ENCODE measurements at places on chromosomes 4 and X.

GRCh38 chr4:73815145-73815544 lies 21.3 kb upstream of the CXCL6 start:
- no peak for DNase-seq

DNA sequence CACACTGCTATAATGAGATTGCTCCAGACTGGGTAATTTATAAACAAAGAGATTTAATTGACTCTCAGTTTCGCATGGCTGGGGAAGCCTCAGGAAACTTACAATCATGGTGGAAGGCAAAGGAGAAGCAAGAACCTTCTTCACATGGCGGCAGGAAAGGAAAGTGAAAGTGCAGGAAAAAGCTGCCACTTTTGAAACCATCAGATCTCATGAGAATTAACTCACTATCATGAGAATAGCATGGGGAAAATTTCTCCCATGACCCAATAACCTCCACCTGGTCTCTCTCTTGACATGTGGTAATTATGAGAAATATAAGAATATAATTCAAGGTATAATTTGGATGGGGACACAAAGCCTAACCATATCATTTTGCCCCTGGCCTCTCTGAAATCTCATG lies 884.2 kb downstream of the GLUD2 start:
- no peak for DNase-seq

- DNase-seq = no peak
These were observed 5.4 kb downstream of the ZCCHC18 start for GRCh38 chrX:104117759-104118158.

DNA sequence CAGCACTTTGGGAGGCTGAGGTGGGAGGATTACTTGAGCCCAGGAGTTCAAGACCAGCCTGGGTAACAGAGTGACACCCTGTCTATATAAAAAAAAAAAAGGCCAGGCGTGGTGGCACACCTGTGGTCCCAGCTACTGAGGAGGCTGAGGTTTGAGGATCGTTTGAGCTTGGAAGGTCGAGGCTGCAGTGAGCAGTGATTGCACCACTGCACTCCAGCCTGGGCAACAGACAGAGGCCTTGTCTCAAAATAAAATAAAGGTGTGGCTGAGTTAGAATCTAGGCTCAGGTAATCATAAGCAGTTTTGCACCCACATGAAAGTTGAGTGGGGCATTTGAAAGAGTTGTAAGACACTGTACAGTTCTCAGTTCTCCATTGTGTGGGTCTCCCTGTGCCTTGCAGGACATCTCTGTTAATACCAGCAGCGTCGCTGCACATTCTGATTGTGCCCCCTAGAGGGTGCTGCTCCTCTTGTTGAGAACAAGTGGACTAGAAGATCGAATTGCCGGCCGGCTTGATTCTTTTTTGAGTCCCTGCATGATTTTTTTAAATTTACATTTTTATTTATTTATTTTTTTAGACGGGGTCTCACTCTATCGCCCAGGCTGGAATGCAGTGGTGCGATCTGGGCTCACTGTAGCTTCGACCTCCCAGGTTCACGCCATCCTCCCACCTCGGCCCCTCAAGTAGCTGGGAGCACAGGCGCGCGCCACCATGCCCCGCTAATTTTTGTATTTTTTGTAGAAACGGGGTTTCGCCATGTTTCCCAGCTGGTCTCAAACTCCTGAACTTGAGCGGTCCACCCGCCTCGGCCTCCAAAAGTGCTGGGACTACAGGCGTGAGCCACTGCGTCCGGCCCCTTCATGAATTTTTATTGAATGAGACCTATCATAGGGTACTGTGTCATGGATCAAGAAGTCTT lies 73.6 kb upstream of the RBMX start:
- DNase-seq = peak; percentile 9

DNA sequence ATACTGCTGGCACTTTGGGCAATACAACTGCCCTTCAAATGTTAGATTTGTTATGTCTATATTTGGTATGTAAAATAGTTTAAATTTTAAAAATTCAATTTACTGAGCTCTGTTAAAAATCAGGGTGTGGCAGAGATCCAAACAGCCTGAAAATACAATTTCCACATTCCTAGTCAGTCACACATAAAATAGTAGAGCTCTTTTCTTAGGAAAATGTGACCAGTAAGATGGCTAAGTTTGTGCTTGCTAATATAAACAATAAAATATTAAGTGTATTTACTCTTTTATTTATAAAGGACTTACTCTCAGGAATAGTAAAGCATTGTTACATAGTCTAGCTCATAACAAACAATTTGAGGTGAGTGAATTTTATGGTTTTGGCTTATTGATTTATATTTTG lies 200.2 kb downstream of the DKK2 start:
- no peak for DNase-seq

DNA sequence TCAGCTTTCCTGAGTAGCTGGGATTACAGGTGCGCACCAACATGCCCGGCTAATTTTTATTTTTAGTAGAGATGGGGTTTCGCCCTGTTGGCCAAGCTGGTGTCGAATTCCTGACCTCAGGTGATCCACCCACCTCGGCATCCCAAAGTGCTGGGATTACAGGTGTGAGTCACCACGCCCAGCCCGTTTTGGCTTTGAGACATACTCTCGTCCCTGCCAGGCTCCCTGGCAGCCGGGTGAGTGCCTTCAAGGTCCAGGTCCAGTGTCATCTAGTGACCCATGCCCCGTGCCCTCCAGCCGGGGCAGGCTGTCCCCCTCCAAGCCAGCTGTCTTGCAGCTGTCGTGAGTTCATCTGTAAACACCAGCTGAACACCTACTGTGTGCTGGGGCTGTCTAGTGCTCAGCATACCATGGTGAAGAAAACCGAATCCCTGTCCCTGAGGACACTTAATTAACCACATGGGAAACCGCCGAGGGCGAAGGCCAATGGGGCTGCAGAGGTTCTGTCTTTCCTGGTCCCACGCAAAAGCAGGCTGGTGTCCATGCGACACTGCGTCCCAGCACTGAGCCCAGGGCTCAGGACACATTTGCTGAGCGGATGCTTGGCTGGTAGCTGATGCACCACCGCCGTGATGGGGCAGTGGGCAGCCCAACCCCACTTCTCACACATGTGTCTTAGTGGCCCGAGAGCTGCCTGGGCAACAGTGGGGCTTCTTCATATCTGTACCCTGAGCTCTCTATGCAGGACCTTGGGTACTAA lies 21.9 kb downstream of the NSG1 start:
- DNase-seq = no peak

- no peak for DNase-seq
These were observed 1.0 kb downstream of the SHISA3 start for GRCh38 chr4:42398171-42398870.

DNA sequence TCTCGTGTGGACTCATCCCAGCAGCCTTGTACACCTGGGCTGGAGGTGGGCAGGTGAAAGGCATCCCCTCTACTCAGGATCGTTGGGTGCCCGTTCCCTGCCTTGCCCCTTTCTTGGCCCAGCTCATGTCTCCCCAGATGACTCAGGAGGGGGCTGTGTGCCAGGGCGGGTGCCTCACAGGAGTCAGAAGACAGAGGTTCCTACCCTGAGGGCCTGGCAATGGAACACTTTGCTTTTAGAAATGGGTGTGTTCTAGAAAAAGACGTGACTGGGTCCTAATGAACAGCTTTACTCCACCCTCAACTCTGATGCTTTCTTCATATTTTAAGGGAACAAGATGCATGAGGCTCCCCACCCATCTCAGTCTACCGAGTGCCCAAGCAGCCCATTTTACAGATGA lies 22.5 kb upstream of the TRIM2 start:
- DNase-seq = no peak

DNA sequence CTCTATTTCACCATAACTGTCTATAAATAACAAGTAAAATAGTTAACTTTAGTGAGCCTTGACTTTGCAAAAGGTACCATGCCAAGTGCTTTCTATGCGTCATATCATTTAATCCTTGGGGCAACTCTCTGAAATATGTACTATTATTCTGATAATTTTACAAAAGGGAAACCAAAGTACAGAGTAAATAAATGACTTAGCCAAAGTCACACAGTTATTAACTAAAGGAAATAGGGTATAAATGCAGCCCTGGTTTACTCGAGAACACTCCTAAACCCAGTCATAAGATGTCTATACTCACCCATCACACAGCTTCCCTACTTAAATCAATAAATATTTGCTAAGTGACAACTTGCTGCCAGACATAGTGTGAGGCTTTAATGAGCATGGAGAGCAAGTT lies 14.4 kb downstream of the KCTD8 start:
- DNase-seq = no peak

DNA sequence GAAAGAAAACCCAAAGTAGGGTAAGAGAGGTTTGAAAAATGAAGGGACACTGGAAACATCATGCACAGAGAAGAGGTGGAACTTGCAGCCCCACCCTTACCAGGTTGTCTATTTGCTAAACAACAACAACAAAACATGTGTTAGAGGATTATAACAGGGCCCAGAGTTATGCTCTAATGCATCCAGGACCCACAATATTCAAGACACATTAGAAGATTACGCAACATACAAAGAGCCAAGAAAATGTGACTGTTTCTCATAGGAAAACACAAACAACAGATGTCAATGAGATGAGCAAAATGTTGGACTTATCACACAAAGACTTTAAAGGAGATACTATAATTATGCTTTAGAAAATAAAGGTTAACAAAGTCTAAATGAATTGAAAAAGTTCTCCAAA lies 128.5 kb downstream of the LRBA start:
- DNase-seq = no peak

- DNase-seq = no peak
These were observed 29.2 kb upstream of the COX18 start for GRCh38 chr4:73098713-73099112.

GRCh38 chr4:42671431-42672194 lies 14.7 kb upstream of the ATP8A1 start:
- DNase-seq = no peak

- no peak for DNase-seq
These were observed 37.5 kb downstream of the ANXA3 start for GRCh38 chr4:78588894-78589545.

DNA sequence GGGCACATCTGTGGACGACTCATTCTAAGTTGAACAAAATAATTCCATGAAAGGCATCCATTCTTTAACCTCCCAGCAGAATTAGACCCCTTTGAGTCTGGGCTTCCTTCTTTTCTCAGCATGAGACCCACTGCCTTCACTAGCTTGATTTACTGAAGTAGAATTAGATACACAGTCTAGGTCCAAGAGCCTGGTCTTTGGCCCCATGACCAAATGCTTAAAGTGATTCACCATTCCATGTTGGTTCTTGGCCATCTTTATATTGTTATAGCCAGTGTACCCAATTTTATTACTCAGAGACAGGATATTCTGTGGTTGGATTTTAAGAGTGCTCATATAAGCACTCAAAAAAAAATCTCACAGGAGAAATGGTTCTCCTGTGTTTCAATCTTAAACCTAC lies 155.3 kb upstream of the GPC4 start:
- no peak for DNase-seq

DNA sequence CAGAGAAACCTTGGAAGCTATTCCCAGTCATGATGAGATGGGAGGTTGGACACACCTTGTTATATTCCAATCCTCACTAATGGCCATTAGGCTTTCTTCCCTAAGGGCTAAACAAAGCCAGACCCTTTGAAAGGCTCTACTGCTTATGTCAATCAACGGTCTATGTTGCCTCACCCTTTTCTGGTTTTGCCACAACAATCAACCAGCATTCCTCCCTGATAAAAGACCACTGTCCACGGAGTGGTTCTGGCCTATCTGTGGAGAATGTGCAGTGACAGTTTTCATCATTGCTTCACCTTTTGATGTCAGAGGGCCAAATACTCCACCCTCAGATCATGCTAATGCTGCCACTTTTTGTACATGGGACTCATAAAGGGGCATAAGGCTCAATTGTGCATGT lies 913.4 kb downstream of the RPA4 start:
- no peak for DNase-seq

- DNase-seq = no peak
These were observed 101.4 kb downstream of the PPARGC1A start for GRCh38 chr4:23788460-23788859.

- no peak for DNase-seq
These were observed 8.9 kb upstream of the NAP1L5 start for GRCh38 chr4:88706574-88706973.

- DNase-seq = no peak
These were observed 131.2 kb upstream of the GPC4 start for GRCh38 chrX:133546441-133546840.

DNA sequence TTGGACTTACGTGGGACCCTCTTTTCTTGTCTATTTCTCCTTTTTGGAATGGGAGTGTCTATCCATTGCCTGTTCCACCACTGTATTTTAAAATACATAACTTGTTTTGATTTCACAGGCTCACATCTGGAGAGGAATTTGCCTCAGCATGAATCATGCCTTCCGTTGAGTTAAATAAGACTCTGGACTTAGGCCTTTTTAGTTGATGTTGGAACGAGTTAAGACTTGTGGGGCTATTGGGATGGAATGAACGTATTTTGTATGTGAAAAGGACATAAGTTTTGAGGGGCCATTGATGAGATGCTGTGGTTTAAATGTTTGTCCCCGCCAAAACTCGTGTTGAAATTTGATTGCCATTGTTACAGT lies 66.2 kb downstream of the BEX3 start:
- DNase-seq = no peak

DNA sequence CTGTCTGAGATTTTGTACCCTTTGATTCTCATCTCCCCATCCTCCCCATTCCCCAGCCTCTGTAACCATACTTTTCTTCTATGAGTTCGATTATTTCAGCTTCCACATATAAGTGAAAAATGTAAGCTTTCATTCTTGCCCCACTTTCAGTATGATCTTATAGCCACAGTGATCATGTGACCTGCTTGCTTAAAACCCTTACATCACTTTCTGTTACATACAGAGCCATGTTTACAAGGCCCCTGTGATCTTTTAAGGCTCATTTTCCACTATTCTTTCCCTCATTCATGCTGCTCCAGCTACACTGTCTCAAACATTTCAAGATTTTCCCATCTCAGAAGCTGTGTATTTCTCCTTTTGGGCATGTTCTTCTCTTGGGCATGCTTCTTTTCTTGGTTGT lies 147.7 kb downstream of the DCK start:
- DNase-seq = no peak

GRCh38 chr4:112274959-112275358 lies 10.7 kb downstream of the TIFA start:
- no peak for DNase-seq

DNA sequence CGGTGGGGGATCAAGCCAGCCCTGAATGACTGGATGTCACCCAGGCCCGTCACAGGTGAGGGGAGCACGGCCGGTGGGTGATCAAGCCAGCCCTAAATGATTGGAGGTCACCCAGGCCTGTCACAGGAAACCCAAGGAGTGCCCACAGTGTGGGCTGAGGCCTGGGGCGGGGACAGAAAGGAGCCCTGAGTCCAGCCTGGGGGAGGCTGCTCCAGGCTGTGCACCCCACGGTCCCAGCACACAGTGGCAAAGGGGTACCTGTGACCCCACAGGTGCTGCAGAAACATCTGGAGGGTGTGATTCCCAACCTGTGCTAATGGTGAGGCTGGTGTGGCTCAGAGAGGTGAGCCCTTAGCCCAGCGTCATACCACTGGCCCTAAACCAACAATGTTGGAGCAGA lies 6.2 kb upstream of the CPLX1 start:
- no peak for DNase-seq

- no peak for DNase-seq
These were observed 160.3 kb upstream of the RASGEF1B start for GRCh38 chr4:81631958-81632441.
